Keratinocyte (primary cell): ENCODE measurements at places on chromosomes 13 and 19. TPM values are rescaled to one million over a fixed set of nuclear protein-coding genes. Genes with fewer than 3 reads are reported as not detected.

Gene MLLT1
- polyA plus RNA-seq, result 8.2 to 13.8 TPM (median 8.3 TPM) in 3 replicates

Gene SYNGR4
- polyA plus RNA-seq, result not detected in 3 replicates

Gene PNMA8A
- 0.16 to 0.28 TPM (median 0.24 TPM) in 3 replicates for polyA plus RNA-seq

Gene SULT2A1
- not detected in 3 replicates for polyA plus RNA-seq

Gene NMRK2
- polyA plus RNA-seq, result not detected in 3 replicates

Gene PINLYP
- 14.5 to 19.2 TPM (median 16.0 TPM) in 3 replicates for polyA plus RNA-seq

Gene SHD
- not detected in 3 replicates for polyA plus RNA-seq

Gene TNFSF13B
- 0.12 to 1.5 TPM (median 1.1 TPM) in 3 replicates for polyA plus RNA-seq

Gene RASIP1
- 2.2 to 4.8 TPM (median 2.3 TPM) in 3 replicates for polyA plus RNA-seq

Gene ERICH6B
- polyA plus RNA-seq, result not detected in 3 replicates

Gene TMEM190
- polyA plus RNA-seq, result 0.19 TPM in 1 of 3 replicates, not detected in the others

Gene RNF113B
- not detected in 3 replicates for polyA plus RNA-seq

Gene ZNF296
- 0.13 to 1.6 TPM (median 0.25 TPM) in 3 replicates for polyA plus RNA-seq

Gene CBARP
- 0.93 to 2.8 TPM (median 1.2 TPM) in 3 replicates for polyA plus RNA-seq

Gene LILRB4
- polyA plus RNA-seq, result not detected in 3 replicates

Gene NLRP4
- polyA plus RNA-seq, result not detected in 3 replicates

Gene ELANE
- not detected in 3 replicates for polyA plus RNA-seq

Gene GRK1
- not detected in 3 replicates for polyA plus RNA-seq

Gene SLITRK5
- under 0.01 to 0.01 TPM (median 0.01 TPM) in 3 replicates for polyA plus RNA-seq

Gene LILRB2
- not detected in 3 replicates for polyA plus RNA-seq

Gene NAPSA
- 0.51 to 2.8 TPM (median 0.94 TPM) in 3 replicates for polyA plus RNA-seq

Gene ONECUT3
- under 0.01 to 0.01 TPM in 2 of 3 replicates, not detected in the other for polyA plus RNA-seq

Gene VSIG10L
- polyA plus RNA-seq, result 1.2 to 2.0 TPM (median 1.5 TPM) in 3 replicates

Gene GJA3
- 0.07 to 0.13 TPM (median 0.09 TPM) in 3 replicates for polyA plus RNA-seq
